ENCODE measurements at places on chromosomes 1 and 21.

DNA sequence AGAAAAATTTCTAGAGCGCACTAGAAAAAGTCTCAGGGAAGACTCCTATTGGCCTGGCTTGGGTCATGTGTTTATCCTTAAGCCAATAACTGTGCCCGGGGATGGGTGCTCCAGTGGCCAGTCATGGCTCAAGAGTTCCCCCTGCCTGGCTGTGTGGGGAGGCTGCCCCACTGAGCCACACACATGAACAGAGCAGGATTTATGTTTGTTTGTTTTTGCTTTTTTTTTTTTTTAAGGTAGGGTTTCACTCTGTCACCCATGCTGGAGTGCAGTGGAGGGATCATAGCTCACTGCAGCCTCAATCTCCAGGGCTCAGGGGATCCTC is 21.8 kb downstream of the EDN2 start:
- no peak for DNase-seq

- peak; percentile 83 for DNase-seq
Observed at GRCh38 chr1:9101510-9102146, 27.3 kb downstream of the GPR157 start.

DNA sequence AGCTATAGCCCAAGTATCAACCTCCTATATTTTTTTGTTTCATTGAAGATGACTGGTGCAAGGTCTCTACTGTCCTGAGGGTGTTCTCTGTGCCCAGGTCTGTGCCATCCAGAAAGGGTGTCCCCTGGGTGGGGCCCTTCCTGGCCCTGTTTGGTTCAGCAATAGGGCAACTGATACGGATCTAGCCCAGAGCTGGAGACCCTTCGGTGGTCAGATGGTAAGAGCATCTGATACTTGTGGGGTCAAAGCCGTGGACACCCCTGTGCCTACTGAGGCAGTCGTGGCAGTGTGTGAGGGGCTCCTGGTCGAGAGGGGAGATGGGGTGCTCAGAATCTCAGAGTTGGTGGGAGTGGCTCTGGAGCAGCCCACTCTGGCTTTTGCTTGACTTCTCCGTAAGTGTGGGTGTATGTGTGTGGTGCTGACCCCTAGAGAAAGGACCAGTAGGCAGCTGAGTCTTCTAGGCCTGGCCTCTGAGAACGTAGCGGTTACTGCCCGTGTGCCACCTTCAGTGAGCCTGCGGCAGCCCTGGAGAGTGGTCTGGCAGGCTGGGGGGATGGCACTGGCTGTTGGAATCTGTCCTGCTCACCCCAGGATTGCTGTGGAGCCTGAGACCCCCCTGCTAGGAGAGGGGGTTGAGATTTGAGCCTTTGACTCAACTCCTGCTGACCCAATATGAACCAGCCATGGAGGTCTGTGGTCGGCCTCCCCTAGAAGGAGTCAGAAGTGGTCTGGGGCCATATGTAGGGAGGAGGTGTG is 2.7 kb downstream of the AMPD2 start:
- no peak for DNase-seq

DNA sequence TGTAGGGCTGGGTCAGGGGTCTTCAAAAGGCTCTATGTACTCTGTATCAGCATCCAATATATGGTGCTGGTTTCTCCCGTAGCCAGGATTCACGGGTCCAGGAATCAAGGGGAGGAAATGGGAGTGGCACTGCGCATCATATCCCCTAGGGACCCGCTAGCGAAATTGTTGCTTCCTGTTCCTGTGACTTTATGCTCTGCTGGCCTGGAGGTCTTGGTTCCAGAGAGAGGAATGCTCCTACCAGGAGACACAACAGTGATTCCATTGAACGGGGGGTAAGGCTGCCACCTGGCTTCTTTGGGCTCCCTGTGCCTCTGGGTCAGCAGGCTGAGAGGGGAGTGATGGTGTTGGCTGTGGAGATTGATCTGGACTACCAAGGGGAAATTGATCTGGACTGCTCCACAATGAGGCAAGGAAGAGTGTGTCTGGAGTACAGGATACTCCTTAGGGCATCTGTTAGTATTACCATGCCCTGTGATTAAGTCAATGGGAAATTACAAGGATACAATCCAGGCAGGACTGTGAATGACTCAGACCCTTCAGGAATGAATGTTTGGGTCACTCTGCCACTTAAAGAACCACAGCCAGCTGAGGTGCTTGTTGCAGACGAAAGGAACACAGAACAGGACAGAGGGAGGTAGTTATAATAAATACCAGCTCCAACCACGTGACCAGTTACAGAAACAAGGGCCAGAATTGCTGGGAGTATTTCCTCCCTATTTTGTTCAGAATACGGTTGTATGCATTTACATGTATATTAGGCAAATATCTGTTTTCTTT is 10.2 kb downstream of the SPSB1 start:
- DNase-seq: no peak

DNA sequence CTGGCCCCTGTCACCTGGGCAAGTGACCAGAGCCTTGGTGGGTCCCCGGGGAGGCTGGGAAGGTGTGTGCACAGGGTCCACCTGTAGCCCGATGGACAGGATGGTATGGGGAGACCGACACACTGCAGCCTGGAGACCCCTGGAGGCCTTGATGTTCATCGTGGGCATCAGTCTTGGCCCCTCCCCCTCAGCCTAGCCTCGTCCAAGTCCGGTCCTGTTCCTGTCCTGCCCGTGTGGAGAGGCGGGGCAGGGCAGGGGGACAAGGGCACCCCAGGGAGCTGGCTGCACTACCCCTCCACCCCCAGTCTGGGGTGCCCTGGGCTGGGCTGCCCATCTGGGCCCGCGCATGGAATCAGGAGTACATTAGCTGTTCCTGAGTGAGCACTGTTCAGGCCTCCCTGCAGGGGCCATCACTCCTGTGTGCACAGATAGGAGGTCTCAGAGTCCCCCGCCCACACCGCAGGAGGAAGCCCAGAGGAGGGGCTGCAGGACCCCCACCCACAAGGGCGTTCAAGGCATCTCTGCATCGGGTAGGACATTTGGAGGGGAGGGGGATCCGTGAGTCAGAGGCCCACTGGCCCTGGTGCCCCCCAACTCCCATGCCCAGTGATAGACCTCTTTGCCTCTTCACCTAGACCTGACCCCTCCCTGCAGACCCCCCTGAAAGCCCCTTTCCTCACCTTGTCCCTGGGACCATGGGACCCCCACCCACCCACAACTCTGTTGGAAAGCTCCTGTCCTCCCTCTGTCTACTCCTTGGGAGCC is 63.2 kb downstream of the WNT9A start:
- no peak for DNase-seq

DNA sequence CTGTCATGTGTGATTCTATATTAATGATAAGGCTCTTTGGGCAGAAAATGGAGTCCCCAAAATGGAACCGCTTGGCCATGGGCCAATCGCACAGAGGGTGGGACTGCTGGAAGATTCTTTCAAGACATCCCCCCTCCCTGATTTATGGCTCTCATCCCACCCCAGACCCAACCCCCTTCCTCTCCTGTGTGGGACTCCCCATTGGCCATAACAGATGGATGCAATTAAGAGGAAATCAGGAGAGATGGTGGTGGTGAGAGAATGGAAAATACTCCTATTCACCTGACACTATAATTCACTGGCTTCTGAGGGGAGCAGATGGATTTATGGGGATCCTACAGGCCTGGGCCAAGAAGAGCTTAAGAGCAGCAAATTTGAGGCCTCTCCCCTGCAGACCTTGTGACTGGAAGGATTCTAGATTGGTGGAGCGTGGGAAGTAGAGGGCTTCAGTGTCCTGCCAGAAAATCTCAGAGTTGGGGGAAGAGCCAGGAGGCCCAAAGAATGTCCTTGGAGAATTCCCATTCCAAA is 1.7 kb downstream of the IGFN1 start:
- DNase-seq: no peak

DNA sequence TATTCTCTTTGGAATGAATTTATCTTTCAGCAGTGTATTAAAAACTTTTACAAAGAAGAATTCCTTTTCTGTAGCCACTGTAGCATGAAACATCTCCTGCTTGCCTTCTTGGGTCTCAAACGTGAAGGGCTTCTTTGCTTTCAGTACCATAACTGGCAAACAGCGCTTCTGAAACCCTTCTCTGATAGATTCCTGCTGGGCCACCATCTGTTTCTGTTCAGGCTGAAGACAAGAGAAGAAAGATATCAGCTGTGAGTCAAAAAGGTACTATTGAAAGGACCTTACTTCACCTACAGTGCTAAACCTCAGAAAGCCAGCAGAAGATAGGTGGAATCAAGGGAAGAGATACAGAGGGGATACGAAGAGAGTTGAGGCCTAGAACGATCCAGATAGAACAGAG is 10.5 kb downstream of the AIM2 start:
- no peak for DNase-seq

GRCh38 chr1:211192227-211192626 is 58.3 kb upstream of the KCNH1 start:
- DNase-seq: no peak

DNA sequence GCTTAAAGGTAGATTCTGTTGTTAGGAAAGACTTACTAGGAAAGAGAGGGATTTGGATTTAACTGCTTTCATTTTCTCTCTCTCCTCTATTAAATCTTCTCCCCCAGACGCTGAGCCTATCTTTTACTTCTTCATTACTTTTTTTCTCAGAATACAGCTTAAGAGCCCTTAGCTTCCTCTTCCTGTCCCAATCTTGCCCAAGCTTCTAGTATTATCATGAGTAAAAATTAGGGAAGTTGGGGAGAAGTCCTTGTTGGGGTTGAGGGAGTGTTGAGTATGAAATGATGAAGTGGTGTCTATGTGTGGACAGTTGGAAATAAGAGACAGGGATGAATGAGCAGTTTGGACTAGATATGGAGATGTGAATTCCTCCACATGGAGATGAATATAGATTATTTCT is 35.0 kb downstream of the ACP6 start:
- DNase-seq: peak; percentile 83

- peak; percentile 6 for DNase-seq
Observed at GRCh38 chr1:2229911-2230731, 2.0 kb downstream of the SKI start.

DNA sequence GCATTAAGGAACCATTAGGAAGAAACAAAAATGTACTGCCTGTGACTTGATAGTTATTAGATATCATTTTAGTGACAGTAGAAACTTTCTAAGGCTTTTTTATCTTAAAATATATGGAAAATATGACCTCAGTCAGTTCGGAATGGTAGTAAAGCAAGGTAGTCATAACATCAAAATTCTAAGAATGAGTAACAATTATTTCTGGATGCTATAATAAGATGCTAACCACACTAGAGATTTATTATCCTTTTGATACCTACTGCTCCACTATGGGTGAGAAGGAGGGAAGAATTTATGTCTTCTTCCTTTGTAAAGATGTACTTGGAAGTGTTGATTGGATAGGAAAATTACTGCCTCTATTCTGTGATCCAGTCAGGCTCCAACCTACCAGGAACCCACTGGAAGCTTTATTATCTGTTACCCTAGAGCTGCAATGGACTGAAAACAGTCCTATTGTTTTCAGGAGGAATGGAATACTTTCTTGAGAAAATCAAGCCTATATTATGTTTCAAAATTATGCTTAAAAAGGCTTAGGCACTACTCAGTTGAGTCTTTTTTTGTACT is 8.8 kb downstream of the FMN2 start:
- DNase-seq: no peak

GRCh38 chr1:235511470-235512240 is 7.4 kb upstream of the B3GALNT2 start:
- no peak for DNase-seq

GRCh38 chr1:37515185-37516034 is 844 bp upstream of the MEAF6 start:
- no peak for DNase-seq

- no peak for DNase-seq
Observed at GRCh38 chr1:25587290-25587689, 29.3 kb upstream of the MAN1C1 start.

- DNase-seq: no peak
Observed at GRCh38 chr1:235079443-235080296, 49.0 kb downstream of the TOMM20 start.

GRCh38 chr1:59428828-59429227 is 131.9 kb downstream of the FGGY start:
- no peak for DNase-seq

GRCh38 chr1:240464099-240464498 is 147.9 kb downstream of the GREM2 start:
- DNase-seq: no peak

DNA sequence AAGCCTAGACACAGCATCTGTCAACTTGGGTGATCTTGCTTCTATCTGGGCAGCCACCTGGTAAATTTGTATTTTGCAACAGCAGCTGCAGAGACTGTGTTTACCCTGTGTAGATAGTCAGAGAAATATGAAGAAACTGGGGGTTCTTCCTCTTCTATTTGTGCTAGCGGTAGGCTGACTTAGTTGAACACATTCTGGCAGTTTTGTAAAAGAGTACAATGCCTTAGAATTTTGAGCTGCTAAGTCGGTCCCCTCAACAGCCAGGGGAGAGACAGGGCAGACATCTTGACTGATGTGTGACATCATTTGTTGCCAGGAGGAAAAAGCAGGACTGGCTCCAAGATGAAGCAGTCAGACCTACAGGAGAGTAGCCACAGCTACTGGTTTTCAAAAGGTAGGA is 53.7 kb downstream of the KCNJ6 start:
- DNase-seq: no peak

GRCh38 chr21:23478381-23478780 is 2128.9 kb downstream of the MRPL39 start:
- DNase-seq: no peak

- DNase-seq: no peak
Observed at GRCh38 chr1:44903011-44903680, 60.1 kb upstream of the PTCH2 start.

DNA sequence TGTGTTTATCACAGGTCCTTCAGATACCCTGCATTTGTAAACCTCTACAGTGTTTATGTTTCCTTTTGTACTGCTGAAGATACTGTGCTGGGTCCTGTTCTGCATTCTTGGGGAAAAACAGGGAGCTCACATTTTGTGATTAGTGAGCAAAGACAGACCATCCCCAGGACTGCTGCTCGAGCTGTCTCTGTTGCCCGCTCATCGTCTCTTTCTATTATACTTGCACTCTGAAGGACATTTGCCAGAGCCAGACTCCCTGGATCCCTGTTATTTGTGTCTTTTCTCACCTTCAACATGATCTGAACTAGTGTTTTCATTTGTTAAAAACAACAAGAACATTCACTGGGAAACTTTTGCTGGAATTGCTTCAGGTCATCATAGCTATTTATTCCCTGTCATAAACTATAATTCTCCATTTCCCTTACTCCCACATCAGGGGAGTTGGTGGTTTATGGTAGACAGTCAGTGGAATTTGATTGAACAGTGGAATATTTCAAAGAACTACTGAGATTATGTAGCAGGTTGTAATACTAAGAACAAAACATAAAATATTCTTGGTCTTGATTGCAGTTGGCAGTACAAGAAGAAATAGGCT is 53.0 kb downstream of the PRRX1 start:
- DNase-seq: no peak

- peak; percentile 41 for DNase-seq
Observed at GRCh38 chr1:40312238-40313205, 4.6 kb downstream of the COL9A2 start.

- DNase-seq: peak; percentile 97
Observed at GRCh38 chr1:27618341-27619082, 14.6 kb upstream of the AHDC1 start.

- no peak for DNase-seq
Observed at GRCh38 chr1:219476716-219477115, 136.2 kb downstream of the ZC3H11B start.

DNA sequence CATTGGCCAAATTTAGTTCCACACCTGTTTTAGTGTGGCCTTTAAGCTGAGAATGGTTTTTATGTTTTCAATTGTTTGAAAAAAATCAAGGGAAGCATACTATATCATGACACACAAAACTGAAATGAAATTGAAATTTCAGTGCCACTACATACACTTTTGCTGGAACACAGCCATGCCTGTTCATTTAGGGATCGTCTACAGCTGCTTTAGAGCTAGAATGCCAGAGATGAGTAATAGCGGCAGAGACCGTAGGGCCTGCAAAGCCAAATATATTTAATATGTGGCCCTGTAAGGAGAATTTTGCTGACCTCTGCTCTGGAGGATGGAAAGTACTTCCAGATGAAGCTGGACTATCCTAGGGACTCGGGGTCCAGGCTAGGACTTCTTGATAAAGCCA is 62.5 kb upstream of the LYST start:
- no peak for DNase-seq
